Fibroblast of upper back skin (primary cell): ENCODE measurements at places on chromosomes 1 and 21.

DNA sequence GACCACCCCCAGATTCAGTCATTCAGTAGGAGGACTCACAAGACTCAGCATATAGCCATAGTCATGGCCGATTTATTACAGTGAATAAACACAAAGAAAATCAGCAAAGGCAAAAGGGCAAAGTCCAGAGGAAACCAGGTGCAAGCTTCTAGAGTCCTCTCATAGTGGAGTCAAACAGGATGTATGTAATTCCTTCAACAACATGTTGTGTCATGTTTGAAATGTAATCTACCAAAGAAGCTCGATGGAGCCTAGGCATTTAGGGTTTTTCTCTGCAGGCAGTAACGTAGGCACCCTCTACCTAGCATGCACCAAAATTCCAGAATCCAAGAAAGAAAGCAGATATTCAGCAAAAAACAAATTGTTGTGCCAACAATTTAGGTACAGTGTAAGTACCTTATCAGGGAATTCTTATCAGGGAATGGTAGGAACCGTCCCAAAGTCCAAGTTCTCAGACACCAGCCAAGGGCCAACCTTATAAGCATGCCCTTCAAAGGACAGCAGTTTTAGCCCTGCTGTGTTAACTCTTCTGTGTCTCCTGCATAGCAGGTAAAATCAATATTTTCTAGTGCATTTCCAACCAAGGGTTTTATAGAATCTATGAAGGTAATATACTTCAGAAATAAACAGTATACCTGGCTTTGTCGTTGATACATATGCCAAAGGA lies 16.1 kb upstream of the SLAMF6 start:
- DNase-seq, result no peak

- no peak for DNase-seq
These were observed 114.8 kb upstream of the PAXBP1 start for GRCh38 chr21:32886339-32886738.

GRCh38 chr1:158329733-158330132 lies 1.6 kb downstream of the CD1B start:
- no peak for DNase-seq

GRCh38 chr1:3968851-3969250 lies 68.8 kb upstream of the C1orf174 start:
- DNase-seq, result no peak

DNA sequence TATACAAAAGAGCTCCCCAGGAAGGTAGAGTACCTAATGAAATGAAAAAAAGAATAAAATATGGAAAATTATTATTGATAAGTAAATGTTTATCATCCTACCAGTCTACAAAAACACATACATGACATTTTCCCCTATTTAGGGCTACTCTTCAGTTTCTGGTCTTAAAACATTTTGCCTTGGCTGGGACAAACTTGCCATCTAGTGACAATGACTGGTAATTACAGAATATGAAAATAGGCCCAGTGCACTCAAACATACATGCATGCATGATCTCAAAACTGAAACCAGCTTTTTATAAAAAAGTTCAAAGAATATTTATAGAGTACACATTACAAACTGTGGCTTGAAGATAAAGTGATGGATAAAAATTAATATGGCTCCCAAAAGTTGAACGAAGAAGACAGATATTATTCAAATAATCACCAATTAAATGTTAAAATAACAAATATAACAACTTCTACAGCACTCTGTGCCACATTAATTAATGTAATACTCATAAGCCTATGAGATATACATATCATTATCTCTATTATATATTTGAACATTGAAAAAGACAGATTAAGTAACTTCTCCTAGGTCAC lies 10.5 kb upstream of the RNPC3 start:
- DNase-seq, result peak; percentile 72
